Activated T-helper 9 cell treated with anti-CD3 and anti-CD28 coated beads, Interleukin-2, amount 50 U/mL, for 16 hours (primary cell): ENCODE measurements at places on chromosomes 6 and 20.

- DNase-seq: peak; percentile 7
These were observed 37.0 kb downstream of the SYTL3 start for GRCh38 chr6:158686791-158687381.

GRCh38 chr6:28807682-28808280 lies 116.0 kb downstream of the TRIM27 start:
- no peak for DNase-seq

GRCh38 chr6:105507811-105508210 lies 104.9 kb upstream of the PREP start:
- no peak for DNase-seq

GRCh38 chr20:1856424-1856823 lies 38.8 kb upstream of the SIRPA start:
- no peak for DNase-seq
